ENCODE measurements at places on chromosomes 1 and 21.

GRCh38 chr1:161088587-161089110 lies 709 bp downstream of the NECTIN4 start:
- H3K4me1 ChIP-seq = peaks cover 4% of the 10 kb centered on the region
- H3K27ac ChIP-seq = no peak overlapping the region
- no peak overlapping the region for H3K4me3 ChIP-seq
- no peak for DNase-seq
- no peaks in the 10 kb centered on the region for H3K36me3 ChIP-seq
- no peaks in the 10 kb centered on the region for H3K27me3 ChIP-seq

DNA sequence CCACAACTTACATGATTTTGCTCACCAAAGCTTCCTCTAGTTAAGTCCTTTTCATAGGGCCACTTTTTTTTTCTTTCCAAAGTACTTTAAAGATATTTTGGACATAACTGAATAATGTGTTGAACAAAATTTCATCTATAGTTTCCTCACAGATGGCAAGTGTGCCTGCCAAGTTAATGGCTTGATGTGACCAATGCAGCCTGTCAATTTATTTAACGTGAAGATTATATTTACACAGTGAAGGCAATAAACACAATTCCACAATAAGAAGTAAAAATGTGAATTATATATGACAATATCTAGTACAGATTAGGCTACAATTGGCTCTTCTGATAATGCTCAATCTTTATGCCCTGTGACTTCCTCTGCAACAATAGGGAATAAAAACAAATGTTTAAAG lies 18.0 kb downstream of the CLCA2 start:
- no peak overlapping the region for H3K4me3 ChIP-seq
- H3K27ac ChIP-seq = no peak overlapping the region
- H3K36me3 ChIP-seq = no peaks in the 10 kb centered on the region
- no peaks in the 10 kb centered on the region for H3K4me1 ChIP-seq

- no peak for DNase-seq
- no peaks in the 10 kb centered on the region for H3K36me3 ChIP-seq
- H3K4me1 ChIP-seq = no peaks in the 10 kb centered on the region
These were observed 94.4 kb downstream of the TRIM11 start for GRCh38 chr1:228312136-228312764.

- no peak overlapping the region for H3K4me3 ChIP-seq
- no peak overlapping the region for H3K27ac ChIP-seq
These were observed 948.4 kb downstream of the MRPL39 start for GRCh38 chr21:24658926-24659325.

- no peaks in the 10 kb centered on the region for H3K4me1 ChIP-seq
- no peak overlapping the region for H3K27ac ChIP-seq
- H3K4me3 ChIP-seq = no peak overlapping the region
These were observed 41.0 kb upstream of the APOBEC4 start for GRCh38 chr1:183694066-183694465.

DNA sequence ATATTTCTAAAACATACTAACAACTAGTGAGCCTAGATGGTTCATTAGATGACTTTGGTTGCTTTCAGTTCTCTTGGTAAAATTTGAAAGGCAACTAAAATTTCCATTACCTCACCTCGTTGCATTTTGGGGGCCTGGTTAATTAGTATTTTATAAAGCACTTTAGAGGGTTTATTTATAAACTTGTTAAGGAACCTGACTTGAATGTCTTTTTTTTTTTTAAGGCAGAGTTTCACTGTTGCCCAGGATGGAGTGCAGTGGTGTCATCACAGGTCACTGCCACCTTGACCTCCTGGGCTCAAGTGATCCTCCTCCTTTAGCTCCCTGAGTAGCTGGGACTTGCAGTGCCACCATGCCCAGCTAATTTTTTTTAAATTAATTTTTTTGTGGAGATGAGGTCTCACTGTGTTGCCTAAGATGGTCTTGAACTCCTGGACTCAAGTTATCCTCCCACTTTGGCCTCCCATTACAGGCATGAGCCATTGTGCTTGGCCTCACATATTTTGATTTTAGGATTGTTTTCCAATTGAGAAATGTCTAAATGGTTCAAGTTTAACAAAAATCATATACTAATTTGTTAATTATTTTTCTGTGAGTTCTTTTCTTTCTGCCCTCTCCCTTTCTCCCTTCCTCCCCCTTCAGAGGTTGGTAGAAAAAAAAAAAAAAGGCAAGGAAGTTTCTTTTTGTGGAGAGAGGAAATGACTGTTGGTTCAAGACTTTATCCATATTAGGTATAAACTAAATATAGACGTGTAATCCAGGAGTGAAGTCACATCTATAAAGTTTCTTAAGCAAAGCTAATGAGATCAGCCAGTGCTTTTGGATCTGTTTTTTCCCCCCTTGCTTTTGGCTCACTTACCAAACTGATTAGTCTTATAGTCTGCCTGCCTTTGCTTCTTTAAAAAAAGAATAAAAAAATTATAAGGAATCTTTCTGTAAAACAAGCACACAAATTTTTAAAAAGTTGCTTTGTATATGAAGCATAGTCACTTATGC lies 24.7 kb downstream of the CLIC4 start:
- no peak overlapping the region for H3K4me3 ChIP-seq
- no peaks in the 10 kb centered on the region for H3K36me3 ChIP-seq
- H3K27ac ChIP-seq = peak overlapping the region; percentile 69

GRCh38 chr1:233006541-233006973 lies 56.1 kb downstream of the NTPCR start:
- H3K27ac ChIP-seq = no peak overlapping the region
- no peak overlapping the region for H3K4me3 ChIP-seq

DNA sequence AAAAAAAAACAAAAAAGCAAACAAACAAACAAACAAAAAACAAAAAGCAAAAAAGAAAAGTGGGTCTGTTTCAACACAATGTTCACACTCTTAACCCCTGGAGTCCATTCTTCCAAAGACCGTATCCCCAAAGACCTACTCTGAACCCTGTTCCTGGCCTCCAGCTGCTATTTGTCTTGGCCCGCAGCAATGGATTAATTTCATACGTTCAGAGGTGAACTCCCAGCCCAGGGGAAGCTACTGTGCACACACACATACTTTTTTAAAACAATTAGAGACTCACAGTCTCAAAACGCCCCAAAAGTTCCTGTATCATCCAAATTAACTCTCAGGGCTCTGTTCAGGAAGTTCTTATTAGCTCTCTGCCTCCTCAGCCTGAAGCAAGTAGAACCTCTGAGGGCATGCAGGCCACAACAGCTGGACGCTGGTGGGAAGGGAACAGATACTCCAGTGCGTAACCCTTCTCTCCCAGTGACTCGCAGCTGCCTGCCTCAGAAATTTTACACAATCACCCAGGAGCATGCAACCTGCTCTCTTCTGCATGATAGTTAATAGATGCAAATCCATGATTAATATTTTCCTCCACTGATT lies 395.4 kb downstream of the RRAGC start:
- H3K36me3 ChIP-seq = no peaks in the 10 kb centered on the region
- H3K4me1 ChIP-seq = no peaks in the 10 kb centered on the region
- no peak overlapping the region for H3K27ac ChIP-seq

DNA sequence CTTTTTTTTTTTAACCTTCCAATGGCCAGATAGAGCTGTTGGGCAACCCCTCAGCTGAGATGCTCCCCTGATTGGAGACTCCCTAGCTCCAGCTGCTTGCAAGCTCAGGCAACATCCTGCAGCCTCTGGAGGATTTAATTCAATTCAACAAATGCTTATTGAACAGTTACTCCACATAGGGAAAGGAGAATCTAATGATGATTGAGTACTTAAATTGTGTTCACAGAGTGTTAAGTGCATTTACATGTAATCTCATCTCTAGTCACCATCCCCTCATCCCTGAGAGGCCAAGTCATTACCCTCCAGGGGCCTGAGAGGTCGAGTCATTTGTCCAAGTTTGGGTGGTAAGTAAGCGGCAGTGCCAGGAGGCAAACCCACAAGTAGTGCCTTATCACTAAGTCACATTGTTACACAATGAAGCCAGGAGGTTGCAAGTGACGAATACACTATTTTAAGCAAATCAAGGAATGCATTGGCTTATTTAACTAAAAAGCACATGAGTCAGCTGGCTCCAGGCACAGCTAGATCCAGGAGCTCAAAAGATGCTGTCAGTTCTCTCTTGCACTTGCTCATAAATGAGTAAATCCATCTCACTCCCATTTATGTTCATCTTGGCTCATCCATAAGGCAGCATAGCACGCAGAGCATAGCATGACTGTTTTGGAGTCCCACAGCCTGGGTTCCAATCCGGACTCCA lies 64.3 kb downstream of the OPTC start:
- no peaks in the 10 kb centered on the region for H3K36me3 ChIP-seq
- H3K4me1 ChIP-seq = peaks cover 15% of the 10 kb centered on the region
- H3K27ac ChIP-seq = no peak overlapping the region

DNA sequence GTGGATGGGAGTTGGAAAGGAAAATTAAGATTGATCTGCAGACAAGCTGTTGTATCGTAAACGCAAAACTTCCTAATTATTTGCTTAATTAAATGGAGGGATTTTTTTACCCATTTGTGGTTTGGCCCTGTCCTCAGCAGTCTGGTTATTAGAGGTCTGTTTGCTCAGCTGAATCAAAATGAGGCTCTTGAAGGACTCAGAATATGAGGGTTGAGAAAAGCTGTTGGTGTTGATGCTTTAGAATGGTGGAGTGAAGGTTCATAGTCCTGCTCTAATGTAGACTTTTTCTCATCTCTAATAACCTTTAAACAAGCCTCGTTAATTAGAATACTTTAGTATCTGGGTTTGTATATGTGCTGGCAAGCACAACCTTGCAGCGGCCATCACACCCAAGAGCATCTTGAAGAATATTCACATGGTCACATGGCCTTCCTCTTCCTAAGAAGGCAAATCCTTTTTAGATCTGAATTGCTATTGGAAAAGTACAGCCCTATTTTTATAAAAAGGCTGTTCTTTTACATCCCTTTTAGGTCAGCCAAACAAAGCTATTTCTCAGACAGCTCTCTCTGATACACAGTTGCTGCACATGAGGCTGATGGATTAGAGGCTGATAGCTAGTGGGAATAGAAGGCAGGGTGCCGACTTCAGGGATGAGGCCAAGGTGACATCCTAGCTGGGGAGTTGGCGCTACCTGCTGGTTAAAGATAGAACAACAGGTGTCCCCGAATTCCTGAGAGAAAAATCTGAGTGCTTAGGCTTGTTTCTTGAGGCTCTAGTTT lies 53.8 kb downstream of the MACF1 start:
- peak; percentile 72 for DNase-seq
- H3K36me3 ChIP-seq = peaks cover 17% of the 10 kb centered on the region
- H3K4me1 ChIP-seq = peaks cover 3% of the 10 kb centered on the region
- no peak overlapping the region for H3K4me3 ChIP-seq
- no peaks in the 10 kb centered on the region for H3K27me3 ChIP-seq
- H3K27ac ChIP-seq = peak overlapping the region; percentile 28

DNA sequence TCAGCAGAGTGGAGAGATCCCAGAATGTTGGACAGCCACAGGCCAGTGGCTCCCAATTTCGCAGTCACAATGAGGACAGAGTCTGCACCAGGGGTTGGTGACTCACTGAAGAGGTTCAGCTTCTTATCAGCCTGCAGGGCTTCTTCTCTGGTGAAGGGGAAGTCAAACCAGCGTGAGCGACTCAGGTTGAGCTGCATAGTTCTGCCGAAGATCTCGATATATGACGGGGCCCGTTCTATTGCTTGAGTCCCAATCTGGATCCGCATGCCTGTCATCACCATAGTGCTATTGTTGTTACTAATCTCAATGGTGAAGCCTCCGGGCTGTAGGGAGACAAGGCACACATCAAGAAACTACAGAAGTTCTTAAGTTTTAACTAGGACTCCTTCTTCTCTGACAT lies 58.5 kb downstream of the UBR4 start:
- no peaks in the 10 kb centered on the region for H3K4me1 ChIP-seq
- no peaks in the 10 kb centered on the region for H3K27me3 ChIP-seq
- peaks cover 100% of the 10 kb centered on the region for H3K36me3 ChIP-seq
- no peak overlapping the region for H3K27ac ChIP-seq

- H3K4me3 ChIP-seq = no peak overlapping the region
- H3K27me3 ChIP-seq = no peaks in the 10 kb centered on the region
- no peak for DNase-seq
- no peaks in the 10 kb centered on the region for H3K4me1 ChIP-seq
- H3K27ac ChIP-seq = no peak overlapping the region
These were observed 239.6 kb upstream of the DUSP10 start for GRCh38 chr1:221981461-221981860.

- H3K27me3 ChIP-seq = no peaks in the 10 kb centered on the region
- no peak overlapping the region for H3K4me3 ChIP-seq
These were observed 26.9 kb downstream of the KRTAP19-8 start for GRCh38 chr21:31011412-31011811.

DNA sequence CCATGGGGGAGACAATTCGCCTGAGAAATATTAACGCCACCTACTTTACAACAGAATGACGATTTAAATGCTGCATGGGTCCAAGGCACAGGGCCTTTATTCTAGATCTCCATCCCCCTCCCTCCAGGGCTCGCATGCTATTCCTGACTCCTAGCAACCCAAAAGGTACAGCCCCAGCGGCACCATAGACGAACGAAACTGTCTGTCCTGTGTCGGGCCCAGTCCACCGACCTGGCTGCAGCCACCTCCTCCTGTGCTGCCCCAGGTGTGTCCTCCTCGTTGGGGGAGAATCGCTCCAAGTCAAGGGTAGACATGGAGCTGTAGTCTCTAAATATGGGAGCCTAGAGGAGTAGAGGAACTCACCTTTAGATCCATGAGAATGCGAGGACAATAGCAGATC lies 196.5 kb downstream of the TOMM20 start:
- H3K36me3 ChIP-seq = no peaks in the 10 kb centered on the region
- H3K27ac ChIP-seq = no peak overlapping the region
- peaks cover 14% of the 10 kb centered on the region for H3K4me1 ChIP-seq
- no peak for DNase-seq

DNA sequence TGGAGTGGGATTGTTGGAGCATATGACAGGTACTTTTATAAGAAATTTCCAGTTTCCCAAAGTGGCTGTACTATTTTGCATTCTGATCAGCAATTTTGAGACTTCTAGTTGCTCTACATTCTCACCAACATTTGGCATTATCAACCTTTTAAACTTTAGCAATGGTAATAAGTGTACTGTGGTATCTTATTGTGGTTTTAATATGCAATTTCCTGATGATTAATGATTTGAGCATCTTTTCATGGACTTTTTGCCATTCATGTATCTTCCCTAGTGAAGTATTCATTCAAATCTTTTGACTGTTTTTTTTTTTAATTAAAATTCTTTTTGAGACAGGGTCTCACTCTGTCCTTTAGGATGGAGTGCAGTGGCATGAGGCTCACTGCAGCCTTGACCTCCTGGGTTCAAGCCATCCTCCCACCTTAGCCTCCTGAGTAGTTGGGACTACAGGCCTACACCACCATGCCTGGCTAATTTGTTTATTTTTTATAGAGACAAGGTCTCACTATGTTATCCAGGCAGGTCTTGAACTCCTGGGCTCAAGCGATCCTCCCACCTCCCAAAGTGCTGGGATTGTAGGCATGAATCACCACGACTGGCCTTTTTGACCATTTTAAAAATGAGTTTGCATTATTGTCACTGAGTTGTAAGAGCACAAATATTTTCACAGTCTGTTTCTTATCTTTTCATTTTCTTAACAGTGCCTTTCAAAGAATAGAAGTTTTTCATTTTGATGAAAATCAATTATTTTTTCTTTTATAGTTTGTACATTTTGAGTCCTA lies 7.8 kb upstream of the SLC6A9 start:
- no peaks in the 10 kb centered on the region for H3K4me1 ChIP-seq
- no peaks in the 10 kb centered on the region for H3K36me3 ChIP-seq
- H3K27me3 ChIP-seq = no peaks in the 10 kb centered on the region
- H3K27ac ChIP-seq = no peak overlapping the region
